Stimulated activated CD4-positive, alpha-beta T cell treated with anti-CD3 and anti-CD28 coated beads, Interleukin-2, amount 100 ng/mL, for 48 hours (primary cell): ENCODE measurements at places on chromosomes 12 and 14.
A peak's percentile ranks its signal among the peaks of the same experiment; 100 is the strongest.

DNA sequence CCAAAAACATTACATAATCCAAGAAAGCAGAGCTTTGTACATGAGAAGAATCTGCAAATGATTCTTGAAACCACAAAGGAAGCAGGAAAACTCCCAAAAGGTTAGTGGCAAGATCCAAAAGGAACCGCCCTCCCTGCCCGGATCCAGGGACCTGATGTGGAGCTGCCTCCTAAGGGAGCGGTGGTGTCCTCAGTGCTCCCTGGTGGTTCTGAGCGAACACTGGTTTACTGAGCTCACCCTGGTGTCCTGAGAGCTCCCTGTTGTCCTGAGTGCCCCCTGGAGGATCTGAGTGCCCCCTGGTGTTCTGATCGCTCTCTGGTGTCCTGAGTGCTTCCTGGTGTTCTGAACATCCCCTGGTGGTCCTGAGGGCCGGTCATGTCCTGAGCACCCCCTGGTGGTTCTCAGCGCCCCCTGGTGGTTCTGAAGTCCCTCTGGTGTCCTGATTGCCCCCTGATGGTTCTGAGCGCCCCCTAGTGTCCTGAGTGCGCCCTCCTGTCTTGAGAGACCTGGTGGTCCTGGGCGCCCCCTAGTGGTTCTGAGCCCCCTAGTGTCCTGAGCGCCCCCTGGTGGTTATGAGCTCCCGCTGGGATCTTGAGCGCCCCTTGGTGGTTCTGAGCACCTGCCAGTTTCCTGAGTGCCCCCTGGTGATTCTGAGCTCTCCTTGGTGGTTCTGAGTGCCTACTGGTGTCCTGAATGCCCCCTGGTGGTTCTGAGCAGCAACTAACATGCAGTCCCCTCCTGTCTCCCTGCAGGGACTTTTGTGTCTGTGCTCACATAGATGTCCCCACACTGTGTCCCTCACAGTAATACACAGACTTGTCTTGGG, 891.1 kb downstream of the TMEM121 start:
- DNase-seq = peak; percentile 100

DNA sequence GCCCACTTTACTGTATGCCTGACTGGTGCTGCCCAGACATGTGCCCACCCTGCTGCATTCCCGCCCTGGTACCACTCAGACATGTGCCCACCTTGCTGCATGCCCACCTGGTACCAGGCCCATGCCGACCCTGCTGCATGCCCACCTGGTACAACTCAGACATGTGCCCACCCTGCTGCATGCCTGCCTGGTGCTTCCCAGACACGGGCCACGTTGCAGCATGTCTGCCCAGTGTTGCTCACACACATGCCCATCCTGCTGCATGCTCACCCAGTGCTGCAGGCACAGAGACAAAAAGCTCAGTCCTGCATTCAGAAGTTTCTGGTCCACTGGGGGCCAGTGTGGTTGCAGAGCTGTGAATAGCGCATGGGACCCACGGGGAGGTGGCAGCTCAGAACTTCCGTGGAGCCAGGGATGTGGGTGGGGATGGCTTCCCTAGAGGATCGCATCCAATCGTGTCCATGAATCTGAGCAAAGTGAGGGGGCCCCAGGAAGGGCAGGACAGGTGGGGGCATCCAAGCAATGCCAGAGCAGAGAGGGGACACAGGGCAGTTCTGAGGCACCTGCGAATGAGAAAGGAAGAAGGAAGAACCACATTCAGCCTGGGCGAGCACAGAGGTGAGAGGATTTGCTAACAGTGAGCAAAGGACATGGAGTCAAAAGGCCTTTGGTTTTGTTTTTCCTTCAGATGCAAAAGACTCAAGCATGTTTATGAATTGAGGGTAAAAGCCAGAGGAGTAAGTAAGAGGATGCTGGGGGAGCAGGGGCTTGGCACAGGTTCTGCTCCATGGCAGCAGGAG, 175.9 kb upstream of the C14orf180 start:
- DNase-seq = no peak

DNA sequence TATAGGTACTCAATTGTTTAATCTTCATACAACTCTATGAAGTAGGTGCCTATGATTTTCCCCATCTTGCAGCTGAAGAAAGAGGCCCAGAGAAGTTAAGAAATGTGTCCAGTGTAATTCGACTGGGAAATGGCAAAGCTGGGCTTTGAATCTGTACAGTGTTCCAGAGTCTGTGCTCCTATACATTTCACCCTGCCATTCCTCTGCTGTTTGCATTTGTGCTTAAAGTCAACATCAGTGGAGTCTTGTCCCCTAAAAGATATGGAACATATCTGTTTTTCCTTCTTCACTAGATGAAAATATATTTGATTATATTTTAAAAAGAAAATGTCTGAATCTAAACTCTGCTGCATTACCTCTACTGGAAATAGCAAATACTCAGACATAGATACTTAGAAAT, 88.6 kb downstream of the SEC23A start:
- DNase-seq = no peak

GRCh38 chr14:64952598-64953309, 10.2 kb upstream of the GPX2 start:
- no peak for DNase-seq

- no peak for DNase-seq
Observed at GRCh38 chr12:59657266-59657665, 61.4 kb downstream of the SLC16A7 start.

DNA sequence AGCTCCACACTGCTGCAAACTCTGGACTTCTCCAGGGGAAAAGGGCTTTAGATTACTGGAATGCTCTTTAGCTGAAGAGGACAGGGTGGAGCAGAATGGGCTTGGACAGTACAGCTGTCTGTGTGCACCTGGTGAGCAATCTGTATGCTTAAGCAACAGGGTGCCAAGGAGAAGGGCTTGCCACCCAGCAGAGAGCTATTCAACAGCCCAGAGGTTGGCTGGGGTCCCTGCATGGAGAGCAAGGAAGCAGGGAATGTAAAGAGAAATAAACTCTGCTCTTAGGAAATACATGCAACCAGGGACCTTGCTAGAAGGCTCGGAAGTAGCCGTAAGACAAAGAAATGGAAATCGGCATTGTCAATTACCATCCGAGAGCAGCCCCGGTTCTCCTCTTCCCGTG, 53.0 kb upstream of the CORO1C start:
- no peak for DNase-seq

GRCh38 chr14:96225745-96226151, 21.1 kb downstream of the BDKRB2 start:
- DNase-seq = no peak

GRCh38 chr12:120013659-120014380, 24.8 kb downstream of the BICDL1 start:
- DNase-seq = no peak
